ENCODE measurements at places on chromosomes 2 and 18.

DNA sequence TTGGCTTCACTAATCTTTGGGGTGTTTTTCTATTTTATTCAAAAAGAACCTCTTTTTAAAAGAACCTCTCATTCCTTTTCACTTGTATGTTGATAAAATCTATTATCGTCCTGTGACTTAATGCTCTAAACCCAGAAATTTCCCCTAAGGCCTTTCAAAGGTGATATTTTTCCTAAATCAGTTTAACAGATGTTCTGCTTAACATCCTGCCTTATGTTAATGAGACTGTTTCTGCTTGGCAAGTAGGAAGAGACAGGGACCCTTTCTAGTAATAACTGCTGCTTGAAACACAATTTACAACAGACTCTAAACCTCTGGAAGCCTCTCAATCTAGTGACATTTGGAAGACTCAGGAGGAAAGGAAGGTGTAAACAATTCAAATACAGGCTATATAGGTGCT is 128.8 kb downstream of the KCNJ3 start:
- DNase-seq: no peak

DNA sequence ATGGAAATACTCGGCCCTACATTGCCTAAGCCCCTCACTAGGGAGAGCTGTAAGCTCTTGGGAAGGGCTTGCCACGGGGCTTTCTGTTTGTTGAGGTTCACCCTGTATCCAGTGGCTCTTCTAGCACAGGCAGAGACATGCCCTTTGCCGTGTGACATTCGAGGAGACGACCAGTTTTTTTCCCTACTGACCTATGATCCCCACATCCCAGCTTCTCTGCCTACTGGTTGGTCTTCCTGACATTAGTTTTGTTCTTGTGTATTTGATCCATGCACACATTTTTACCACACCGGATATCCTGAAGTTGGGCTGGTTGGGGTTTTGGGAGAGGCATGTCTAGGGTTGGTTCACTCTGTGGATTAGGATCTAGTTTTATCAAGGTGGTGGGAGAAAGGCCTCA is 69.3 kb downstream of the NPAS2 start:
- DNase-seq: no peak

DNA sequence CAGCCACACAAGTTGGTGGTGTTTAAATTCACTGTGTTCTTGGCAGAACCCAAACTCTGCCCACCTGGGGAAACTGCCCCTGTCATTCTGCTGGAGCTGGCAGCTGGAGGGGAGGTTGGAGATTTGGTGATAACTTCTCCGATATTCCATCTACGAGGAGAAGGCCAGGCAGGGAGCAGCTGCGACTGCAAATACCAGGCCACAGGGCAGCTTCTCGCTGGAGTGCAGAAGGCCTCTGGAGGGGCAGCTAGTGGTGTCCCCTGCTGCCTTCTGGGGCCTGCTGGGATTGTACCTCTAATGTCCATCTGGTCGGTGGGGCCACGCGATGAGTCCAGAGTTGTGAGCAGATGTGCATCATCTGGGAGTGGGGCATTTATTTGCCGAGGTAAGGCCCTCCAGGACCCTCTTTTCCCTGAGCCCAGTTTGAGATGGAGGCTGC is 98.9 kb downstream of the ACKR3 start:
- no peak for DNase-seq

DNA sequence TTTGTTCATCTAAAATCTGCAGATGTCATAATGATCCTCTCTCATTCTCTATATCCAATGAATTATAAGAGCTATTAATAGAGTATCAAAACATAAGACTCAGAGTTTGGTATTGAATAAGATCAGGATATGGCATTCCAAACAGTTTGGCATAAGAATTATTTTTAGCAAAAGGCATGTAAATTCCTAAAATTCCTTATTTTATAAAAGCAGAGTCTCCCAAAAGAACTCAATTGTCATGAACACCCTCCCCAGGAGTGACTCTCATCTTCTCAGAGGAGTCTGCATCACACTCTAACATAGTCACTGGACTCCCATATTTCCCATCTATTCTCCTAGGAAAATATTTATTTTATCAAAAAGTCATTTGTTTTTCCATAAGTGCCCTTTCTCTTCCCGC is 1710.2 kb upstream of the SLC39A10 start:
- no peak for DNase-seq

GRCh38 chr2:17318013-17318412 is 200.2 kb downstream of the RAD51AP2 start:
- DNase-seq: no peak

GRCh38 chr2:216829533-216829932 is 30.3 kb downstream of the TNP1 start:
- DNase-seq: no peak

DNA sequence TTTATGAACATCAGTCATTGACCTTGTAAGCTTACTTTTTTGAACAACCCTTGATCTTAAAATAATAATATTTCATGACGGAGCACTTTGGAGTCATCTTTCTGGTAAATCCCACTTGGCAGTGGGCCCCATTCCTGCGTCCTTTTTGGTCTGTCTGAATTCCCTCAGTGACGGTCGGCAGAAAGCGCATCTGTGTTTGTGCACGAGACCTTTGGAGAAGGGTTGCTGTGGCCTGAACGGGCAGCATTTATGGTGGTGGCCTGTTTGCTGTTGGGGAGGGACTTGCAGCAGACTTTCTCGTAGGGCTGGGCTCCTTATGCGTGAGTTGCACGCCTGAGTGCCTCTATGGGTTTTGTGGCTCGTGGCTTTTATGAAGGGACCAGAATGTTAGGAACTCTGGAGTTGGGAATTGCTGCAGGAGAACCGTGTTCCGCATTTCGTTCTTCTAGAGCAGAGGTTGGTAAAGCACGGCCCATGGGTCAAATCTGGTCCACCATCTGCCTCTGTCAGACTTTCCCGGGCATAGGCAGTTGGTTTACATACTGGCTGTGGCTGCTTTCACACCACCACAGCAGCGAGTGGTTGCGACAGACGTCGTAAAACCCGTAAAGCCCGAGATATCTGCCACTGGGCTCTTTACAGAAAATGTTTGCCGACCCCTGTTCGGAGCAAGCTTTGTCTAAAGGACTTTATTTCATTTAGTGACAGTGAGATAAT is 30.8 kb downstream of the LPIN1 start:
- DNase-seq: no peak

DNA sequence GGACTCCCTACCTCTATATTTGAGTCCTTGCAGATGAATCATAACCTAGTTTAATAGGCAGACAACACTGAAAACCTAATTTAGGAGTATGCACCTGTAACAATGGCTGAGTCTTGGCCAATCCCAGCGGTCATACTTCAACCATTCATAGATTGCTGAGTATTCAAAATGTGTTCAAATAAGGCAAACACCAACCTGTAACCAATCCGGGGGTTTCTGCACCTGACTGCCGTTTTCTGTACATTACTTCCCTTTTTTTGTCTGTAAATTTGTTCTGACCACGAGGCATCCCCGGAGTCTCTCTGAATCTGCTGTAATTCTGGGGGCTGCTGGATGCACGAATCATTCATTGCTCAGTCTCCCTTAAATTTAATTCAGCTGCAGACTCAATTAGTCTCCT is 338.6 kb downstream of the STK39 start:
- DNase-seq: no peak

GRCh38 chr2:145751629-145752028 is 1231.7 kb upstream of the ZEB2 start:
- no peak for DNase-seq

GRCh38 chr18:55421615-55422419 is 166.2 kb downstream of the TCF4 start:
- no peak for DNase-seq

DNA sequence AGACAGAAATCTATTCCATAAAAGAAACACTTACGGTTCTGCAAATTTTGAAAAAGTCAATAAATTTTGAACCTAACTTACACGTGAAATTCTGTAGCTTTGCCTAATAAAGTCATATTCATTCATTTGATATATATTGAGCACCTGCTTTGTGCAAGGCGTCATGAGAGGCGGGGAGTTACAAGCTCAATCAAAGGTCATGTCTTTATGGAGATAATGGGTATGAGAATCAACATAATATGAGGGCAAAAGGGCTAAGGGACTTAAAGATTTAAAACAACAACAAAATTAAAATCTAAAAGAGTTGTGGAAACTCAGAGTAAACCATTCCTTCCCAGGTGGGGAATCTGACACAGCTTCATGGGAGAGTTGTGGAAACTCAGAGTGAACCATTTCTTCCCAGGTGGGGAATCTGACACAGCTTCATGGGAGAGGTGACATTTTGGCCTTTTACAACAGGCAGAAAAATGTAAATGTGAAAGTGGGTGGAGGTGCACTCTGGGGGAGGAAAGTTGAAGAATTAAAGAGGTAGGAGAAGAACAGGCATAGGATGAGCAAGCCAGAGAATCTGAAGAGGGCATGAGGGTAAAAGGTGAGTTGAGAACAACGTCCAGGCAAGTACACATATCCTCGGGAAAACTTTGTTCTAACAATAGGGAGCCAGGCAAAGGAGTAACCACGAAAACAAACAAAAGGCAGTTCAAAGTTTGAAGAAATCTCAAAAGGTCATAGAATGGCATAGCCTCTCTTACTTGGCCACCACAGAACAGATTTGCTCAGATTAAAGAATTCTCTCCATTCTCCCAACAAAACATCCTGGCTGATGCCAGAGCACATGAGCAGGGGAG is 49.5 kb upstream of the CD226 start:
- DNase-seq: no peak

GRCh38 chr2:39408351-39409136 is 28.5 kb downstream of the MAP4K3 start:
- DNase-seq: no peak

DNA sequence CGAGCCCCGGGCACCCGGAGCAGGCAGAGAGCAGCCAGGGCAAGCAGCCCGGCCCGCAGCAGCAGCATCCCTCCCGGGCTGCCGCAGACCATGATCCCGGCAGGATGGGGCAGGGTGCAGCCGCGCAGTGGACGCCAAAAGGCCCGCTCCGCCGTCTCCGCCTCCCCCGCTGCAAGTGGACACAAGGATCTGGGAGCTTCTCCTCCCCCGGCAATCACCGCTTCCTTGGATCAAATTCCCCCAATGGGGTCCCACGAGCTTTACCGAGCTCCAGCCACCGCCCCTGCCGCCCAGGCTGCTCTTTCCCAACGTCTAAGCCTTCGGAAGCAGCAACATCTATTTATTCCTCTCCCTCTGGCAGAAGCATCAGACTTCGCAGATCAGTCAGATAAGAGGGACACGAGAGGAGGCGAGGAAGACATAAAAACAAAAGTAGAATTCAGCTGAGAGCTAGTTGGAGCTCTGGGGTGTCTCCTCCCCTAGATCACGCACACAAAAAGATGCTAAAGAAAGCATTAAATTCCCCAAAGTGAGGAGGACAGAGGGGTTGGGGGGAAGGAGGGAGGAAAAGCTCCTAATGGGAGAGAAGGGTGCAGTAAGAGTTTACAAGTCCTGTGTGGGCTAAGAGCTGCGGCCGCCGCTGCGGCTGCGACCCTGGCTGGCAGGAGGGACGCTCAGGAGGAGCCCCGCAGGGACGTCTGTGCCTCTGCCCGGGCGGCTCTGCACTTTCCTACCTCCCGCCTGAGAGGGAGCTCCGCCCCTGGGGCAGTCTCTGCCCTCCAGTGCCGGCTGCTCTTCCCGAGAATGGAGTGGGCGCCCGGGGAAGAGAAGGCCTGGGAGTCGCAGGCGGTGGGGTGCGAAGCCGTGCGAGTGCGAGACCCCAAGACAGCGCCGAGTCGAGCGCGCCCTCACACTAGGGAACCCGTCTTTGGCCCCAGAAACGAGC is at the start of gene FRZB:
Gene FRZB, minus strand, starts transcription at position 177 of the 946 bp plus-strand sequence. Its CDS starts 85 bp downstream, at position 92.
- DNase-seq: no peak

DNA sequence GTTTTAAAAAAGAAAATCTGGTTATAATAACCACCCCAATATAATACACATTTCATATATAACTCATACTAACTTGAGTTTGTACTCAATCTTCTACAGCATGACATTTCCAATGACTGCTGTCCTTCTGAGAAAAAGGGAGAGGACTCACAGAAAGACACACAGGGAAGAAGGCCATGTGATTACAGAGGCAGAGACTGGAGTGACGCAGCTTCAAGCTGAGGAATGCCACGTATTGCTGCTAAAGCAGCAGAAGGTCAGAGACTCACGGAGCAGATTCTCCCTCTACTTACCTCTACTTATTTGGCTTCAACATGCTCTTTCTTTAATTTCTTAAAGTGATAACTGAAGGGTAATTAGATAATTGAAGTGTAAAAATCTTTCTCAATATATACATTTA is 753.5 kb upstream of the PKDCC start:
- DNase-seq: no peak

DNA sequence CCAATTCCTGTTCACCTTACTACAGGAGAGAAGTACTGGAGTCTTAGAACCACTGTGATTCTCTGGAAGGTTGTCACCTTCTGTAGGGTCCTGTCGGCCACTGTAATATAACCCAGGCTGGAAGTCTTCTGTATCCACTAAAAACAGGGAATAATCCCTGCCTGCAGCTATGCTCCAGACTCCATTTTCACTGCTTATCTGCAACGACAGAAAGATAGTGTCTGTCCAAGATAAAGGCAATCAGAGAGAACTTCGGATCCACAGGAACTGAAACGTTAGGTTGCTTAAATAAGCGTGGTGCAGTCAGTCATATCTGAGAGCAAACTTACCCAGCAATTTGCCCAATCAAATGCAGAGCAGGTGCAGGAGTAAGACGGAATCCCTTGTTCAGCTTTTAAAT is 34.2 kb downstream of the ALS2 start:
- DNase-seq: no peak

- DNase-seq: no peak
Measured at GRCh38 chr18:46321955-46322354, 217.8 kb downstream of the HAUS1 start.

- DNase-seq: no peak
Measured at GRCh38 chr2:135494503-135494902, 36.5 kb downstream of the ZRANB3 start.

DNA sequence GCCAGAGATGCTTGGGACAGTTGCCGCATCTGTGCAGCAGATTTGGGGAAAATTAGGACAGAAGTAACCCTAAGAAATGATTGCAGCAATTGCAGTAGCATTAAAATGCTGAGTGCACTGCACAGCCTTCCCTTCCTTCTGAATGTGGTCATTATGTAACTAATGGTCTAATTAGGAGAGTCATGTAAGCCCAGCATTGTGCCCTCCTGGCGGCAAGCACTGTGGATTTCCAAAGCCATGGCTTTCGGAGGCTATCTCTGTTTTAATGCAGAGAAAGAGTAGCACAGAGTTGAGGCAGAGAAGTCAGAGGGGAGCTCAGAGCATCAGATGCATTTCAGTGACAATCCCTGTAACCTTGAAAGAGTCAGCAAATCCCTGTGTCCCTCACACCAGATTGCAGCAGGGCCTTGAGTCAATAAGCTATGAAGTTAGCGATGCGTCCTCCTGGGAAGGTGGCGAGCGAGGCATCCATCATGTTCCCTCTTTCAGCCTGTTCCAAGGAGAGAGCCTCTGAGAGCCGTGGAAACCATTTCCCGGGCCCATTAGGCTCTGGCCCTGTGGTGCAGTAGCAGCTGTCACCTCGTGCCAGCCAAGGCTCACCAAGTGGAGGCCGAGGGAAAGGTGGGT is 307.2 kb downstream of the FBXO15 start:
- no peak for DNase-seq

GRCh38 chr18:61955644-61956043 is 62.8 kb upstream of the RNF152 start:
- no peak for DNase-seq

DNA sequence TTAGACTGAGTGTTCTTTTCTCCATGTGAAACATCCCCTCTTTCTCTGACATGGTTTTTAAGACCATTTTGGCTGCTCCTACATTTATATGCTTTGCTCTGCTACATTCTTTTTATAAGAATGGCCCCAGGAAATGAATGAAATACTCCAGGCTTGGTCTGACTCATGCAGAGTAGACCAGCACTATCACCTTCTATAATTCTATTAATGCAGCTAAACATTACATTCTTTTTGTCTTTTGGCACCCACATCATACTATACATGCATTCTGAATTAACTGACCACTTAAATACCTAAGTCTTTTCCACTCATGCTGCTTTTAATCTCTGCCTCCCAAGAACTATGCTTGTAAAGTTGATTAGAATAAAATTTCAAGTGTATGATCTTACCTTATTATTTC is 94.1 kb downstream of the AAK1 start:
- no peak for DNase-seq
